ENCODE measurements at places on chromosomes 5 and 9.

GRCh38 chr9:18721995-18722310, 248.0 kb downstream of the ADAMTSL1 start:
- DNase-seq = no peak

DNA sequence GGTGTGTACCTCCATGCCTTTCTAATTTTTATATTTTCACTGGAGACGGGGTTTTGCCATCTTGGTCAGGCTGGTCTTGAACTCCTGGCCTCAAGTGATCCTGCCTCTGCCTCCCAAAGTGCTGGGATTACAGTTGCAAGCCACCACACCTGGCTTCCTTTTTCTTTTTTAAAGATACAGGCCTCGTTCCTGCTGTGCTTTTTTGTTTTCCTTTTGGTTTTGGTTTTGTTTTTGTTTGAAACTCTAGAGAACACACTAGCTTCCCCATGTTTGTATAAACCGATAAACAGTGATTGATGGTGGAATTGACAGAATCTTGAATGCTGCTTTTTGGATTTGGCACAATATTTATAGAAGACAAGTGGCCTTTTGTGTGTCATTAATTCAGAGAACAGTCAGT, 1603.4 kb downstream of the MAT2B start:
- no peak for DNase-seq

- no peak for DNase-seq
These were observed 136.2 kb downstream of the BARX1 start for GRCh38 chr9:93818827-93819472.

DNA sequence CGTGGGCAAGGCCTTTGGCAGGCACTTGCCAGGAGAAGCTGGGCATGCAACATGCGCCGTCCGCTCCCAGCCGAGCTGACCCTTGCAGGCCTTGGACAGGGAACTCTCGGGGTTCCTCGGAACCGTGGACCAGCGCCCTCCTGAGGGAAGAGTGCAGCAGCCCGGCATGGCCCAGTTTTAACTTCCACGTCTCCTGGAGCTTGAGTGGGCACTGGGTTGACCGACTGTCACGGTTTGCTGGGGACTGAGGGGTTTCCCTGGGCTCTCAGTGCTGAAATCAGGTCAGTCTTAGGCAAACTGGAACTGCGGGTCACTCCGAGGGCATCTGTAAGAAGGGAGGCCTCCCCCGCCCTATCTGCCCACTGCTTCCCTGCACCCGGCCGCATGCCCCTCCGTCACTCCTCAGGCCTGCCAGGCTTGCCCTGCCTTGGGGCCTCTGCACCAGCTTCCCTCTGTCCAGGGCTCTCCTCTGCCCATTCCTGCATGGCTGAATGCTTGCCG, 87.0 kb upstream of the PHYKPL start:
- no peak for DNase-seq

- DNase-seq = no peak
These were observed 22.2 kb downstream of the CCT5 start for GRCh38 chr5:10272053-10272874.

GRCh38 chr5:65305913-65306312, 175.8 kb downstream of the ADAMTS6 start:
- no peak for DNase-seq
